ENCODE measurements at places on chromosomes 13 and 19. TPM values are rescaled to one million over a fixed set of nuclear protein-coding genes. Genes with fewer than 3 reads are reported as not detected.

Gene CALM3
- total RNA-seq = 334 TPM

Gene KIR2DL3
- not detected for total RNA-seq

GRCh38 chr13:79870766-79871165 is 389.8 kb downstream of the NDFIP2 start:
- H3K27ac ChIP-seq = no peak overlapping the region
- H3K27me3 ChIP-seq = no peaks in the 10 kb centered on the region
- no peak overlapping the region for H3K4me3 ChIP-seq
- peaks cover 11% of the 10 kb centered on the region for H3K4me1 ChIP-seq
- peak; percentile 20 for DNase-seq

GRCh38 chr13:25415241-25415640 is 43.5 kb downstream of the ATP8A2 start:
- H3K27ac ChIP-seq = no peak overlapping the region
- H3K4me1 ChIP-seq = no peaks in the 10 kb centered on the region
- peaks cover 14% of the 10 kb centered on the region for H3K27me3 ChIP-seq
- no peaks in the 10 kb centered on the region for H3K36me3 ChIP-seq
- H3K4me3 ChIP-seq = no peak overlapping the region

DNA sequence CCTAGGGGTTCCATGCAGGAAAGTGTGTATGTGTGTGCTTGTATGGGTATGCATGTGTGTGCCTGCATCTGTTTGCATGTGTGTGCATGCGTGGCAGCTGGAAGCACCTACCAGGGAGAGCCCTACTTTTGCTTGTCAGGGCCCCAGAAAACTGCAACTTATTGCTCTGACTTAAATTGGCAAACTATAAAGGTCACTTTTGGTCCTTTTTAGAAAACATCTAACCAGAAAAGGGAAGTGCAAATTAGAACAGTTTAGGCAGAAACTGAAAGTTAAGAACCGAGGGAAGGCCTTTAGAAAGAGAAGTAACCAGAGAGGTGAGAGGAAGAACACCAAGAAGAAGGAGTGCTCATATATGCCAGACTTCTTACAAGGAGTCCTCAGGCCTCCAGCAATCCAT is 32.5 kb downstream of the DLEU7 start:
- no peak overlapping the region for H3K4me3 ChIP-seq
- no peaks in the 10 kb centered on the region for H3K27me3 ChIP-seq
- no peaks in the 10 kb centered on the region for H3K4me1 ChIP-seq
- DNase-seq = no peak
- H3K36me3 ChIP-seq = no peaks in the 10 kb centered on the region

- no peaks in the 10 kb centered on the region for H3K36me3 ChIP-seq
- no peaks in the 10 kb centered on the region for H3K4me1 ChIP-seq
- no peak overlapping the region for H3K4me3 ChIP-seq
These were observed 362.9 kb upstream of the PCDH20 start for GRCh38 chr13:61778531-61778930.
